Ascending aorta (tissue), 2 donors: ENCODE measurements at places on chromosomes 7 and 10.

- DNase-seq, result no peak
These were observed 25.9 kb upstream of the PTPRN2 start for GRCh38 chr7:158613481-158613880.

DNA sequence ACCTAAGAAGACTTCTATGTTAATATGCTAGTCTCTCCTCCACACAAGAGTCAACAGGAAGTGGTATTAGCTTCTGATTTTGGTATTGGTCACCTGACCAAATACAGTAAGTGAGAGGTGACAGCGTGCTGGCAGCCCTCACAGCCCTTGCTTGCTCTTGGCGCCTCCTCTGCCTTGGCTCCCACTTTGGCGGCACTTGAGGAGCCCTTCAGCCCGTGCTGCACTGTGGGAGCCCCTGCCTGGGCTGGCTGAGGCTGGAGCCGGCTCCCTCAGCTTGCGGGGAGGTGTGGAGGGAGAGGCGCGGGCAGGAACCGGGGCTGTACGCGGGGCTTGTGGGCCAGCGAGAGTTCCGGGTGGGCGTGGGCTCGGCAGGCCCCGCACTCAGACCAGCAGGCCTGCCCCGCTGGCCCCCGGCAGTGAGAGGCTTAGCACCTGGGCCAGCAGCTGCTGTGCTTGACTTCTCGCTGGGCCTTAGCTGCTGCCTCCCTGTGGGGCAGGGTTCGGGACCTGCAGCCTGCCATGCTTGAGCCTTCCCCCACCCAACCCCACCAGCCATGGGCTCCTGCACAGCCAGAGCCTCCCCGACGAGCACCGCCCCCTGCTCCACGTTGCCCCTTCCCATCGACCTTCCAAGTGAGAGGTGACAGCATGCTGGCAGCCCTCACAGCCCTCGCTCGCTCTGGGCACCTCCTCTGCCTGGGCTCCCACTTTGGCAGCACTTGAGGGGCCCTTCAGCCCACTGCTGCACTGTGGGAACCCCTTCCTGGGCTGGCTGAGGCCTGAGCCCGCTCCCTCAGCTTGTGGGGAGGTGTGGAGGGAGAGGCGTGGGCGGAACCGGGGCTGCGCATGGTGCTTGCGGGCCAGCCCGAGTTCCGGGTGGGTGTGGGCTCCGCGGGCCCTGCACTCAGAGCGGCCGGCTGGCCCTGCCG lies 4.2 kb upstream of the ACSL5 start:
- peak; percentile 58 for DNase-seq

- no peak for DNase-seq
These were observed 38.8 kb downstream of the SND1 start for GRCh38 chr7:127690806-127691205.

GRCh38 chr7:113143486-113144257 lies 25.3 kb upstream of the SMIM30 start:
- no peak for DNase-seq

DNA sequence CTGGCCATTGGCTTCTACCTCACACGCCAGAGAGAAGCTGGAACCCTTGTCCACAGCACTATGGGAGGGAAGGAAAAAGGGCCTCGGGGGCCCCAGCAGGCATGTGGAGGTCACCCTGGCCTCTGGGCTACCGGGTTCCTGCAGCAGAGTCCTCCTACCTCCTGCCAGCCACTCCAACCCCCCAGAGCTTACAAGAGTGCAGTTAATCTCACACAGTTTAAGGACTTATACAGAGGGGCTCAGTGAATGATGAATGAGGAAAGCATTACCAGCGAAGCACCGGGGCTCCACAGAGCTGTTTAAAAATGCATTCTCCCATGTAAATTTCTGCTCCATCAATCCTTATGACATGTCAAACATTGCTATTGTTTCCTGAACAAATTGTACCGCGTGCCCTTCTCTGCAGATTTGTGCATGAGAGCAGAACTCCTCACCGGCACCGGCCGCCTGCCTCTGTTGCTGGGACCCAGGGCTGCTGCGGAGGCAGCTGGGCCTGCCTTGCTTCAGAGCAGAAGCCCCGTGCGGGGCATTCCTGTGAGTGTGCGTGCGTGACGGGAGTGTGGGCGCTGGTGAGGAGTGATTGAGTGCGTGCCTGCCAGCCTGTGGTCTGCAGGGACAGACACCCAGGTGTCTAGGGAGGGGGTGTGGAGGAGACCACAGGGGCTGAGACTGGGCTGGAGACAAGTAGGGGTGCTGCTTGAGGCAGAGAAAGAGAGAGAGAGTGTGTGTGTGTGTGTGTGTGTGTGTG lies 52.8 kb downstream of the C10orf105 start:
- DNase-seq, result no peak

DNA sequence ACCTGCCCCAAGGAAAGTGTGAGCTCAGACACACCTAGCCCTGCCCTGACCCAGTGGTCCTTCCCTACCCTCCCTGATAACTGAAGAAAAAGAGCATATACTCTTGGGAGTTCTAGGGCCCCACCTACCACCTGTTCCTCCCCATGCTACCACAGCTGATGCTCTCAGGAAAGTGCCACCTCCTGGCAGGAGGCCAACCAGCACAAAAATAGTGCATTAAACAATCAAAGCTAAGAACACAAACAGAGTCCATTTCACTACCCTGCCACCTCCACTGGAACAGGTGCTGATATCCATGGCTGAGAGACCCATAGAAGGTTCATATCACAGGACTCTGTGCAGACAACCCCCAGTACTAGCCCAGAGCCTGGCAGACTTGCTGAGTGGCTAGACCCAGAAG lies 288.6 kb upstream of the PHF14 start:
- no peak for DNase-seq

GRCh38 chr7:134996097-134996550 lies 9.8 kb downstream of the AGBL3 start:
- DNase-seq, result no peak

- DNase-seq, result no peak
These were observed 29.9 kb downstream of the TCF7L2 start for GRCh38 chr10:112979927-112980326.

GRCh38 chr7:40197527-40197926 lies 62.7 kb downstream of the SUGCT start:
- no peak for DNase-seq

DNA sequence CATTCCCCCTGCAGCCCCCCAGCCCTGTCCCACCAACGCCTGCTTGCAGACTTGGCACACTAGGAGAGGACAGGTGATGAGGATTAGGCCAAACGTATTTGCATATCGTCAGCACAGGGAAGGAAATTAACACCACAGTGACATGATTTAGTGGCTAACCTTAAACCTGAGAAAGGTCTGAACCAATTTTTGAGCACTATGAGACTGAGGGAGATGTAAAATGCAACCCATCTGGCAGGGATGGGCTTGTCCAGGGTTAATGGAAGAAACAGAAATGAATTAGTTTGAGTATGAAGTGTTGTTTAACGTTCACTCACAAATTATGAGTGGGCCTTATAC lies 183.6 kb downstream of the TAX1BP1 start:
- no peak for DNase-seq

DNA sequence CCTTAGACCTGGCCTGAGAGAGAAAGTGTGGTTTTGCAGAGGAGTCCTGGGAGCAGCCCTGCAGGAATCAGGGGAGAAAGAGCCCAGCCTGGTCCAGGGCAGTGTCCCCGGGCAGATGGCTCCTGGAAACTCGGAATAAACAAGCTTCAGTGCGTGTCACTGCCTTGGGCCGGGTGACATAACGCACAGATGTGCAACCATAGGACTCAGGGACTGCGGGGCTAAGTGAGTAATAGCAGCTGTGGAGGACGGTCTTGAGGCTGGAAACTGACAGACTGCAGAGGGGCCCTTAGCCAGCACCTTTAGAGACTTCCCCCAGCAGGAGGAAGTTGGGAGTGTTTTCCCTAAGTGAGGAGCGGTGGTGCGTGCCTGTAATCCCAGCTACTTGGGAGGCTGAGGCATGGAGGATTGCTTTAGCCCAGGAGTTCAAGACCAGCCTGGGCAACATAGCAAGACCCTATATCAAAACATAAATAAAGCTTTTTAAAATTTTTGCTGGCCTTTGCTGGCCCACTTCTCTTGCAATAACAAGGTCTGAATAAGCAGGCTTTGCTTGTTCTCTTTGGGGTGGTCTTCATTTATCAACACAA lies 5.3 kb upstream of the CLIP2 start:
- no peak for DNase-seq

GRCh38 chr7:149791-150636 lies 42.4 kb upstream of the FAM20C start:
- DNase-seq, result no peak

GRCh38 chr10:69409968-69410367 lies 6.8 kb downstream of the TACR2 start:
- DNase-seq, result peak; percentile 77

GRCh38 chr7:80869106-80869784 lies 49.6 kb downstream of the SEMA3C start:
- DNase-seq, result no peak

GRCh38 chr7:11751807-11752389 lies 80.1 kb downstream of the THSD7A start:
- DNase-seq, result no peak

GRCh38 chr7:41698726-41699125 lies 4.2 kb downstream of the INHBA start:
- no peak for DNase-seq

GRCh38 chr10:59148701-59149100 lies 27.7 kb upstream of the PHYHIPL start:
- DNase-seq, result no peak
